Mesenchymal stem cell (in vitro differentiated cells and primary cell): ENCODE measurements at places on chromosomes 2 and 18.

DNA sequence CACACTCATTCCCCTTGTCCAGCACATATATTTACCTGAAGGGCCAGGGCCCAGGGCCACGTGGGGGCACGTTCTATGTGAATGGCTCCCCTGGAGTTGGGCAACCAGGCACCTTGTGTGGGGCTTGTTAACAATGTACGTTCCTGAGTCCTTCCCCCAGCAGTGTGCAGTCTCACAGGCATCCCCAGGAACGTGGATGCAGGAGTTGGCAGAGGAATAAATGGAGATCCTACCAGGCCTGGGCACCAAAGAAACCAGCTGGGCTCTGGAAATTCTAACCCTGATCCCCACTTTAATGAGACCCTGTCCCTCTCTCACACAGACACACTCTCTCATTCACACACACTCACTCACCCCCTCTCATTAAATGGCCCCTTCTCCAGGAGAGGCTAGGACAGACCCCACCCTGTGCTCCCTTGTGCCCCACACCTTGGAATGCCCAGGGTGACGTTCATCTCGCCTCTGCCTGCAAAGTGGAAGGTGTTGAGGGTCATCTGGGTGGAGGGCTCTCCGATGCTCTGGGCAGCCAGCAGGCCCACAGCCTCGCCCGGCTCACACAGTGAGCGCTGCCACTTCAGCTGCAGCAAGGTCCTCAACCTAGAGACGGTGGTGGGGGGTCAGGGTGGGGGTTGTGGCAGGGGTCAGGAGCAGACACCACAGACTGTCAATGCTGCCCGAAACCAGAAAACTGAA, 65.6 kb downstream of the POLR1A start:
- no peak for DNase-seq

DNA sequence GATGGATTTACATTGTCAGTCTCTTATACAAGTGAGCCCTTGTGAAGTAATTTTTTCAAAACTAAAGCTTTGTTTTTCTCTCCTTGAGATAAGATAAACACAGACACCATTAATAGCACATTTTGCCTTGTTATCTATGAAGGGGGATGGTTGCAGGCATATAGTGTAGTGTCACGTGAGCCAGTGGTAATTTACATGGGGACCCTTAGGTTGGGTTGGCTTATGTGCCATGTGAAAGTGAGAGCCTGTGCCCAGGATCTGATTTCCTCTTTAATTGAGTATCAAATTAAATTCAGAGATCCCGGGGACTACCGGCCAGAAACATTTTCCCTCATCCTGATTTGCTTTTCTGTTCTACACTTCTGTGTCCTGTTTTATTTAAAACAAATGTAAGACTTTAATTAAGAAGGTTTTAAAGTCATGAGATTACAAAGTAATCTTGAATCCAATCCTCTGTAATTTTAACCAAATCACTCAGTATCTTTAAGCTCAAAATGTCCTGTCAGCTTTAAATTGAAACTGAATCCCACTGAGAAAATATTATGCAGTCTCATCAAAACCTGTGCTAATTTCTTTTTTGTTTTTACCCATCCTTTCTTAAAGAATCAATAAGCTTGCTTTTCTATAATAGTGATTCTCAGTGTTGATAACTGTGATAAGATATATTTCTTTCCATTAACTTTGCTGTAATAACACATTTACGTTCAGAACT, 63.8 kb downstream of the PTPRM start:
- DNase-seq = no peak

- no peak for DNase-seq
Measured at GRCh38 chr2:223835701-223836532, 1.5 kb downstream of the AP1S3 start.

- DNase-seq = no peak
Measured at GRCh38 chr2:177010861-177011260, 201.7 kb upstream of the HNRNPA3 start.

DNA sequence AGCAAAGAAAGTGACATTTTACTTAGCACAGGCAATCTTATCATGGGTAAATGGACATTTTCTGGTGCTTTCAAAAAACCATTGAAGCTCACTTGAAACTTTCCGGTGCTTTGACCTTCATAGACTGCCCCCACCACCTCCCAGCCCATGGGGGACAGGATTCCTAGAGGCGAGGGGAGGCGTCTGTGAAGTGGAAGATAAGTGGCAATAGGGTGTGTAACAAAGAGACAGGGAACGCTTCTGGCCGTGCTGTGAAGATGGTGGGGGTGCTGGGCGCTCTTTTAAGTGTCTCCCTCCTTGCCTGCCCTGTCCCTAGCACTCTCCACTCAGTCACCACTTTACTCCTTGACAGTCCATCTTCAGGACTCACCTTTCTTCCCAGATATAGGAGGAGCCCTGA, 23.4 kb upstream of the GMPPA start:
- no peak for DNase-seq

DNA sequence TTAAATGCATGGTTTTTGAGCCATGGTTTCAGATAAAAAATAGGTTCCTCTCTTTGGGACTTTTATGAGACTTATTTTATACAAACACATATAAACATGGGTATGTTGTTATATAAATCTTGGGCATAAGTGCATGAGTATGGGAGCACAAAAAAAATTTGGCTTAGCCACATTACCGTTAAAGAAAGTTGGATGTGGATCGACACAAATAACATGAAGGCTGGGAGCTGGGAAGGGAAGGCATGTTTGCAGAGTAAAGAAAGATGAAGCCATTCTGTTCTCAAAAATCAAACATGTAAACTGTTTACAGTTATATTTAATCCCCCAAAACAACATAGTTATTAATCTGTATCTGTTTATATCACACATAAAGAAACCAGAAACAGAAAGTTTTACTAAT, 313.8 kb downstream of the NRXN1 start:
- DNase-seq = no peak

GRCh38 chr2:3805201-3805939, 102.0 kb downstream of the DCDC2C start:
- DNase-seq = no peak

DNA sequence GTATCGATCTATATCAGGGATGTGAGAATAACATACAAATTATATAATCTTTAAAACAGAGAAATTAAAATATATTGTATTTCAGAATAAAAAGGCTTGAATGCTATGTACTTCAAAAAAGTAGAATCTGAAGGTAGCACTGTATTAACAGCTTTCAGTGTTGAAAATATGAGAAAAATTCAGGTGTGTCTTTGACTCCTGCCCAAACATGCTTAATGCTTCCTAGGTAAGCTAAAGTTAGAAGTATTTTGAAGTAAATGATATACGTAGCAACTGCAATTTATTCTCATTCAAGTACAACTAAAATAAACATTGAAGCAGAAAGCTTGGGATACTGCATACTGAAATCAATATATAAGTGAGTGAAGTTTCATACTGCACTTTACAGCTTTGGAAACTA, 1082.0 kb upstream of the ACVR2A start:
- no peak for DNase-seq

GRCh38 chr18:7104649-7105048, 12.9 kb downstream of the LAMA1 start:
- no peak for DNase-seq

DNA sequence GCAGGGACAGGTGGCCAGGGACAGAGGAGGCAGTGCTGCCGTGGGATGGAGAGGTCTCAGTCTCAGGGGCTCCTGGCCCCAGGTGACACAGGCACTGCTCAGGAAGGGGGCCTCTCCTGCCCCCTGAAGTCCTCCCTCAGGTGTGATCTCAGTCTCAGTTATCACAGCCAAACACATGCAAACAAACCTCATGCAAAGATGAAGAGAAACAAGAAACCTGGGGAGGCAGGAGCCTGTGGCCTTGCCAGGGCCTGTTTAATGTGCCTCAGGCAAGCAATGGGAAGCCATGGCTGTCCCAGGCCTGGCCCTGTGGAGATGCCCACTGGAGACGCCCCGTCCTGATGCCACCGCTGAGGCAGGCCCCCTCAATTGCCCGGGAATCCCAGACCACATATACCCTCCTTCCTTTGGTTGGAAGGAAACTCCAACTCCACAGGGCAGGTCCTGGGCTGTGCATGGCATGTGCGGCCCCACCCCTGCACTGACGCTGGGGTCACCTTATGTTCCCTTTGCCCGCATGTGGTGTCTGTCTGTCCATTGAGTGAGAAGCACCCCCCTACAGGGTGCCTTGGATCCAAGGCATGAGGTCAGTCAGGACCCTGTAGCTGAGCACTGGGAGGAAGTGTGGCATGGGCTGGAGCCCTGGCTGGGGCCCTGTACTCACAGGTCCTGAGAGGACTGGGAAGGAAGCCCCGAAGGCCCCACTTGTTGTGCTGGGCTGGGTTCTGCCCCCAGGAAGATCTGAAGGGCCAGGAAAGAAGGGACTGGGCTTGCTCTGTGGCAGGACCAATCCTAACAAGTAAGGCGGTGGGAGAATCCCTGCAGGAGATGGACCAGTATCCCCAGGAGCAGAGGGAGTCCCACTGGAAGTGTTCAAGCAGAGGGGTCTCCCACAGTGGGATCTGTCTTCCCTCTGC, 68.8 kb upstream of the RAB6C start:
- no peak for DNase-seq

DNA sequence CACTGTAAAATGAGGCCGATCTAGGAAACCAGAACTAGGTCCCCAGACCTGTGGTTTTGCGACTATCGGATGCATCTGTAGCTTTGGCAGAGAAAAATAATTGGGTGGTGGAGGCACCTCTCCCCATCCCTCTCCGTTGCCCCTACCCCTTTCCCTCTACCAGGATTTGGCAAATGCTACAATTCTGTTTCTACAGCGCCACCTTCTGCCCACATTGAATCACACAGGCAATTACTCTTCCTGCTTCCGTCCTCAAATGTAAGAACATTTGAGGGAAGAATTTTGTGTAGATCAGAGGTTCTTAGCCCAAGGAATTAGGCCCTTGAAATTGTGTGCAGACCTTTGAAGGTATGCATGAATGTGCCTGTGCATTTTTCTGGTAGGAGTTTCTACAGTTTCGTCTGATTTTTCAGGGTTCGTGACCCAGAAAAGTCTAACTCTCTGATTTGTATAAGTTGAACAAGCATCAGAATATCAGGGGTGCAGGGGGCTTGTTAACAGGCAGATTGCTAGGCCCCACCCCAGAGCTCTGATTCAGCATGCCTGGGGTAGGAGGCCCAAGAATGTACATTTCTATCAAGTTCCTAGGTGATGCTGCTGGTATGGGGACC, 11.2 kb downstream of the ATP6V1B1 start:
- DNase-seq = peak; percentile 67

DNA sequence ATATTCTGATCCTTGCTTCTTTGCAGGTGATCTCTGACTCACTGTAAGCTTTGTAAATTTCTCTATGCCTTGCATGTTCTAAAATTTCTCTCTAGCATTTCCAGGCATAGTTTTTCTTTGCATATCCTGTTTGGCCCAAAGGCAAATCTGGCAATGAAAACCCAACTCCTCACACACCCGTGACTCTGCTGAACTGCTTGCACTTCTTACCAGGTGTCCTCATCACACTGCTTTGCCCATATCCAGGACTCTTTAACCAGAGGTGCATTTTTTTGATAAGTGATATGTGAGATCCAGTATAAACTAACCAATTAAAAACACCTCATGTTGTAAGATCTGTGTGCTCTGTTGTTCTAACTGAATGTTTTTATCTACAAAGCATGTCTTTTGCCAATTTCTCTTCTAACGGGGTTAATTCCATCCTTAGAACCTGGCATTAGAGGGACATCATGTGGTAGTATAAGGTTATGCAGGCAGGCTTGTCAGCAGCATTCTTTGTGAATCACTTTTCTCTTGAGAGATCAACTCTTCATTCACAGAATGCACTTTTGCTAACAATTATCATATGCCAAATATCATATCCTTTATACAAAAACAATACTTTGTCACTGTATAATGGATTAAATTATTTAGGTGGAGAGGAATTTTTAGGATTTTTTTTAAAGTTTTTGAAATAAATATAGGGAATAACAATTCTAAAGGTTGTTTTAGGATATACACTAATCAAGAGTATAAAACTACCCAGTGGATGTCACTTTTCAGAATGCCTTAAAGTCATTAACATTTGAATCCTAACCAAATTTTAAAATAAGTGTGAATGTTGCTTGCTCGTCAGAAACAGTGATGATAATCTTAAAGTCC, 20.8 kb upstream of the TMX3 start:
- DNase-seq = peak; percentile 59

- no peak for DNase-seq
Measured at GRCh38 chr2:128433911-128434550, 115.4 kb upstream of the HS6ST1 start.

DNA sequence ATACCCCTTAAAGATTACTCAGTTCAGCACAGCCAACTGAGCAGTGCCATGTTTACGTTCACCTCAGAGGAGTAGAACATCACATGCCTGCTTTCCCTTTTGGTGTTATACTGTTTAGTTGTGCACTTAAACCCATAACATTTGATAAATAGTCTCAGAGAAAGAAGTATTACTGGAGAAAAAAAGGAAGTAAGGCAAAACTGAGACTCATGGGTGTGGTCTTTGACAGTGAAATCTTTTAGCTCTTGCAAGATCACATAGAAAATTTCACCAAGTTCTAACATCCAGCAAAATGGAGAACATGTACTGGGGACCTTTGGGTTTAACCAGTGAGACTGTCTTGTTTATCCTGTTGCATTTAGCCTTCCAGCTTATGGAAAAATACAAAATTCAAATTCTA, 5.6 kb downstream of the TANK start:
- peak; percentile 20 for DNase-seq

- no peak for DNase-seq
Measured at GRCh38 chr2:191664823-191665677, 12.9 kb upstream of the NABP1 start.

DNA sequence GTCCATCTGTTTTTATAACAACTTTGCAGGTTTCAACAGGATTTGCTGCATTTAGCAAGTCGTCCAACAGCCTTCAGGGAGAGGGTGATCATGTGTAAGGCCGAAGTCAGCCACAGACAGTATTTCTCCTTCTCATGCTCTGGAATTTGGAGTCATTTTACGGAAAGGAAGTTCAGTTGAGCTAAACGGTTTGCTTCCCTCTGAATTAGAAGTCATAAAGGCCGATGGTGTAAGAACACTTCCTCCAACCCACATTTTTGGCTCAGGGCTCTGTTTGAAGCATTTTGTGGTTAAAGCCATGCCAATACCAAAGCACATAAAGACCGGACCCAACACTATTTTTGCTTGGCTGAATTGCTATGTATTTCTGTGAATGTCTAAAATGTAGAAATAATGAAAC, 129.5 kb downstream of the TMEM182 start:
- no peak for DNase-seq

- no peak for DNase-seq
Measured at GRCh38 chr2:33526921-33527320, 50.5 kb downstream of the RASGRP3 start.

DNA sequence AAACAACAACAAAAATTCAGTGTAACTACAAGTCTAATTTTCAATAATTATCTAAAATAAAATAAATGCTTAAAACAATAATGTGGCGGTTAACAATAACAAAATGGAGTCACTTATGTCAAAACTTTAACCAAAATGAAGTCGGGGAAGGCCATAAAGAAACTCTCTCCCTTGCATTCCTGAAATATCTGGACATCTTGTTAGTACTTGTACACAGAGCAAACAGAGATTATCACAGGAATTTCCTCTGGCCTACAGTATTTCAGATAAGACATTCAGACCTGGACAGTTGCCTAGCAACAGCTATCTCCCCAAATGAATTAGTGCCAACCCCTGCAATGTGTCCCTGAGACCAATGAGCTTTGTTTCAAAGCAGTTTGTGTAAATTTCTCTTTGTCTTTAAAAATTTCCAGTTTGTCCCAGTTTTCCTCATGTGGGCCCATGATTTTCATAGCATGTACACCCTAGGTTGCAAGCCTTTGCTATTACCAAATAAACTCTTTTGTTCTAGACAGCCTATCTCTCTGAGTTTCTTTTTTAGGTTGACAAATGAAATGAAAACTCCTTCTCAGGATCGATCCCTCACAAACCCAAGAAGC, 68.6 kb downstream of the EXOC6B start:
- DNase-seq = peak; percentile 61
